Neural crest cell (in vitro differentiated cells): ENCODE measurements at places on chromosomes 2 and 18. TPM values are rescaled to one million over a fixed set of nuclear protein-coding genes. Genes with fewer than 3 reads are reported as not detected.
A peak's percentile ranks its signal among the peaks of the same experiment; 100 is the strongest.

DAPL1 gene
- total RNA-seq = not detected in 2 replicates

CCNT2 gene
- 64.6 and 65.5 TPM in 2 replicates for total RNA-seq

SH3YL1 gene
- 30.8 and 31.8 TPM in 2 replicates for total RNA-seq

DNA sequence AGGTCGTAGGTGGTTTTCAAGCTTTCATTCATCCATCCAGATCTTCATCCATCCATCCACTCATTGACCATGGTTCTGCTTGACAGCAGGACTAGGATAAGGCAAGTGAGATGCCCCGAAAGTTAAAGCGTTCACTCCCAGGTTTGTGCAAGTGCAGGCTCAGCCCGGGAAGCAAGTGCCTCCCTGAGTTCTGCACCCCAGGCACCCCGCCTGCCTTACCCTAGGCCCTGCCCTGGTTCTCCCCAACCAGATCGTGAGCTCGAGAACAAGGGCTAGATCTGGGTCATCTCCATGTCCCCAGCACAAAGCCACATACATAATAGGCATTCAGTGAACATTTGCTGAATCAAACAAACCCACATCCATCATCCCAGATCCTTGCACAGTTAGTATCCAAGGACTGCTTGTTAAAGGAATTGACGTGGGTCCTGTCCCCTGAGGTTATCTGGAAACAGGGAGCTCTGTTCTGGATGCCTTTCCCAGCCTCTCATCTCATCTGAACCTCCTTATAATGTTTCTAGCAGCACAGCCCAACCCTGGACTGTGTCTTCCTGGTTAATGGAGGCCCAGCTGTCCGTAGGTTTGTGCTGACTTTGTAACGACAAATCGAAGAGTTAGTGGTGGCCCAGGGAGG lies 116.1 kb upstream of the GPC1 start:
- H3K27me3 ChIP-seq = no peaks in the 10 kb centered on the region
- H3K27ac ChIP-seq = no peak overlapping the region
- H3K4me3 ChIP-seq = no peak overlapping the region
- H3K36me3 ChIP-seq = no peaks in the 10 kb centered on the region

DNA sequence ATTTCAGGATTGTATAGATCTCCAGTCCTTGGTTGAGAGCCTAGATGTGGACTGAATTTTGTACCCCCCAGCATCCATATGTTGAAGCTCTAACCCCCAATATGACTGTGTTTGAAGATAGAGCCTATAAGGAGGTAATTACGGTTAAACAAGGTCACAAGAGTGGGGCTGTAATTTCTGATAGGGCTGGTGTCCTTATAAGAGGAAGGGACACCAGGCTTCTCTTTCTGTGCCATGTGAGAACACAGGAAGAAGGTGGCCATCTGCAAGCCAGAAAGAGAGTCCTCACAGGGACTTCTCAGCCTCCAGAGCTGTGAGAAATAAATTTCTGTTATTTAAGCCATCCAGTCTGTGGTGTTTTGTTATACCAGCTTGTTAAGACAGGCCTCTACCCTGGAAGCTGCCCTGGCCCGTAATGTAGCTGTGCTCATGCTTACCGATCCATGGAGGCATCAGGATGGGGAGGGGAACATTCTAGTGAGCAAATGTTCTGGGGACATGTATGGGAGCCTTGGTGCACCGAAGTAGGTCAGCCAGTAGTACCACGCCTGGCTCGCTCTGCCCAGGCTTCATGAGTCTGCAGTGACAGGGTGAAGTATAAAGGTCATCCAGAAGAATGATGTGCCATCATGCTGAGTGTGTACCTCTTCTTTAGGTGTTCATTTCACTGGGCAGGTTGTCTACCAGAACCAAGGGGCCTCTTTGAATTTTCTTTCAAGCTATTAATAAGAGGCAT lies 16.1 kb downstream of the RASGRP3 start:
- DNase-seq = no peak
- H3K27ac ChIP-seq = no peak overlapping the region
- H3K4me1 ChIP-seq = no peaks in the 10 kb centered on the region

- H3K4me1 ChIP-seq = no peaks in the 10 kb centered on the region
- DNase-seq = no peak
- H3K27ac ChIP-seq = no peak overlapping the region
- H3K36me3 ChIP-seq = peaks cover 9% of the 10 kb centered on the region
- no peak overlapping the region for H3K4me3 ChIP-seq
- H3K27me3 ChIP-seq = no peaks in the 10 kb centered on the region
Measured at GRCh38 chr2:170122883-170123547, 54.9 kb upstream of the MYO3B start.

DNA sequence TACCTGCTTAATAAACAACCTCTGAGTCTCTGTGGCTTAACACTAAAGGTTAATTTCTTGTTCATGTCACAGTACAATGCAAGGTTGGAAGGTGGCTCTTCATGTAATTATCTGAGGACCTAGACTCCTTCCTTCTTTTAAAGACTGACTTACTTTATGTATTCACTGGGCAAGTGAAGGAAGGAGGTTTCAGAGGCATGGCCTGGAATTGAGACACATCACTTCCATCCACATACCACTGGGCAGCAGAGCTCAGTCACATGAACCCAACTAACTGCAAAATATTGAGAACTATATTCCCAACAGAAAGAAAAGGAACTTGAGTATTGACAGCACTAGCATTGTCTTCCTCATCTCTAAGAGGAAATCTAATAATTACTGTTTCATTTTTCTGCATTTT lies 57.5 kb upstream of the FN1 start:
- no peaks in the 10 kb centered on the region for H3K27me3 ChIP-seq
- no peak for DNase-seq
- H3K4me3 ChIP-seq = no peak overlapping the region
- H3K27ac ChIP-seq = no peak overlapping the region

DNA sequence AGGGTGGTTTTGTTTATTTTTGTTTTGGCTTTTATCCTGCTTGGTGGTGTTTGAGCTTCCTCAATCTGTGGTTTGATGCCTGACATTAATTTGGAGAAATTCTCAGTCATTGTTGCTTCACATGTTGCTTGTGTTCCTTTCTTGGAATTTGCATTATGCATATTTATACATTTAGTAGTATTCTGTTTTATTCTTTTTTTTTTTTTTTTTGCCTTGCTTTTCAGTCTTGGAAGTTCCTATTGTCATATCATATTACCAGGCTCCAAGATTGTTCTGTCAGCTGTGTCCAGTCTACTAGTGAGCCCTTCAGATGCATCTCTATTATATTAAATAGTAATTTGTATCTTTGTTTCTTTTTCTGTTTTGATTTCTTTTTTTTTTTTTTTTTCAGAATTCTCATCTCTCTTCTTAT lies 77.0 kb downstream of the EPC2 start:
- H3K4me1 ChIP-seq = peaks cover 27% of the 10 kb centered on the region
- no peak overlapping the region for H3K27ac ChIP-seq
- no peak overlapping the region for H3K4me3 ChIP-seq
- no peak for DNase-seq
- no peaks in the 10 kb centered on the region for H3K27me3 ChIP-seq

DNA sequence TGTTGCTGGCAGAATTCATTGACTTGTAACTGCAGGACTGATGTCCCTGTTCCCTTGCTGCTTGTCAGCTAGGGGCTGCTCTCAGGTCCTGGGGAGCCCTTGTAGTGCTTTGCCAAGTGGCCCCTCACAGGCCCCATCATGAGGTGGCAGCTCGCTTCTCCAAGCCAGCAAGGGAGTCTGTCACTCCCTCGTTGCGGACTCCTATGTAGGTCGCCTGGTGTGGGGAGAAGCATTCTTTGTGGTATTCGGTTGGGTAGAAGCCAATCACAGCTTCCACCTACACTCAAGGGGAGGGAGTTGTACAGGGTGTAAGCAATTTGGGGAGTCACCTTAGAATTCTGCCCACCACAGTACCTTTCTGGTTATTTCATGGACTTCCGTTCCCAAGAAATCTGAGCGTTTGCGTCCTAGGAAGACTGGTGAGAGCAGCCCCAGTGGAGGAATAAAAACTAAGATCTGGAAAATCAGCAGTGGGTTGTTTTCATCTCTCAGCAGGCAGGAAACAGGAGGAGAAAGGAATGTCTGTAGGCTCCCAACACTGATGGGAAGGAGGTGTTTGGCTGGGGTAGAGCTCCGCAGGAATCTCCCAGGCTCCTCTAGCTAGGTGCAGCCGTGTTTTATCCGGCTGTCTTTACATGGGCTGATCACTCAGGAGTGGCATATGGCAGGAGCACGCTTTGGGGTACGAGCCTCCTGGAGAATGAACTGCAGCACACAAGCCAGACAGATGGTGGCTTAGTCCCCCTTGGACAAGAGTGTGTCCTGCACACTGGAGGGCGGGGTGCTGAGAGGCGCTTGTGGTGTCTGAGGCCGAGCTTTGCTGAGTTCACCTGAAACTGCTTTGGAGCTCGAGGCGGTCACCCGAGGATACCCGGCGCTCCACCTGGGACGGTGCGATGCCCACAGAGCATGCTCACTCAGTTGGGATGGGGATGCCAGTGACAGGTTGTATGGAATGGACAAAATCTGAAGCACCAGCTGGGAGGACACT lies 58.3 kb downstream of the LDLRAD4 start:
- no peaks in the 10 kb centered on the region for H3K27me3 ChIP-seq
- no peak overlapping the region for H3K4me3 ChIP-seq
- peaks cover 1% of the 10 kb centered on the region for H3K36me3 ChIP-seq
- no peak for DNase-seq
- no peak overlapping the region for H3K27ac ChIP-seq

DNA sequence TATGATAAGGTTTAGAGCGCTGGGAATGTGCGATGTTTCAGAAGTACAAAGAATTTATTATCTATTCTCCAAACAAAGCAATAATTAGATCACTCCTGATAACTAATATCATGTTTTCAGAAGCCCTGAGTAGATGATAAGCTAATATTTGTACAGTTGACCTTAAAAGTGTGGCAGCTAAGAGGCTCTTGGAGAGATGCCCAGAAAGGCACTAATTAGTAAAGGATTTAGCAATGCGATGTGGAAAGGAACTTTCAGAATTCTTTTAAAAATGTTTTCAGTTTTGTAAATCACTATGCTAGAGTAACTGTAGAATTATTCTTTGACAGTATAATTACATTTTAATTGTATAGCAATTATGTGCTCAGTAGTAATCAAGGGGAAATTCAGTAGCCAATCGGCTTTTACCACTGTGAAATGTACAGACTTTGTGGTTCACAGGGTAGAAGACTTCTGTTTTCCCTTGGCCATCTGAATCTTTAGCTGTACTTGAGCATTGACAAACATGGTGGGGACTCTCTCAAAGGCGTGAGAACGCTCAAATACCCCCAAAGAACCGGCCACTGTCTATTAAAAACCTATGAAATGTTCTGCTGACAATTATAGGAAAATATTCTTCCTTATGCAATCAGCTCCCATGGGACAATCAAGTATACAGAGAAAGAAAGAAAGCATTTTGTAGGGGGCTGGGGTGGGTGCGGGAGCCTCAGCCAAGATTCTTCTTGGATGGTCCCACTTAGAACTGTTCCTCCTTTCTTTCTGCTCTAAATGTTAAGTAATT lies 262.8 kb upstream of the AGAP1 start:
- H3K4me1 ChIP-seq = peaks cover 9% of the 10 kb centered on the region
- H3K36me3 ChIP-seq = no peaks in the 10 kb centered on the region
- no peak for DNase-seq
- no peak overlapping the region for H3K4me3 ChIP-seq
- H3K27ac ChIP-seq = no peak overlapping the region
- no peaks in the 10 kb centered on the region for H3K27me3 ChIP-seq

DNA sequence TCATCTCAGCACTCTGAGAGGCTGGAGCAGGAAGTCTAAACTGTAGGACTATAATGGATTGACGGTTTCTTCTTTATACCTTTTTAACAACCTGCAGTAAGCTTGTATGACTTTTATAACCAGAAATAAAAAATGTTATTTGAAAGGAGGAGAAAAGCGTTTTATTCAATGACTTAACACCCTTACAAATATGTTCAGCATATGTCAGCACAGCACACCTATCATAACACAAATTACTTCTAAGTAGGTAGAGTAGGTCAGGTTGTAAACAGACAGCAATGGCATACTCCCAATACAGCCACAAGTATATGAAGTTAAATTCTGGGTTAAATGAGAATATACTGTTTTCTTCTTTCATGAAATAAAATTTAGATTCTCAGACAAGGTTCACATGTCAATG lies 16.1 kb downstream of the RAB1A start:
- H3K4me3 ChIP-seq = no peak overlapping the region
- H3K27me3 ChIP-seq = no peaks in the 10 kb centered on the region
- no peak for DNase-seq
- H3K4me1 ChIP-seq = peaks cover 19% of the 10 kb centered on the region
- H3K27ac ChIP-seq = no peak overlapping the region
- peaks cover 5% of the 10 kb centered on the region for H3K36me3 ChIP-seq

DNA sequence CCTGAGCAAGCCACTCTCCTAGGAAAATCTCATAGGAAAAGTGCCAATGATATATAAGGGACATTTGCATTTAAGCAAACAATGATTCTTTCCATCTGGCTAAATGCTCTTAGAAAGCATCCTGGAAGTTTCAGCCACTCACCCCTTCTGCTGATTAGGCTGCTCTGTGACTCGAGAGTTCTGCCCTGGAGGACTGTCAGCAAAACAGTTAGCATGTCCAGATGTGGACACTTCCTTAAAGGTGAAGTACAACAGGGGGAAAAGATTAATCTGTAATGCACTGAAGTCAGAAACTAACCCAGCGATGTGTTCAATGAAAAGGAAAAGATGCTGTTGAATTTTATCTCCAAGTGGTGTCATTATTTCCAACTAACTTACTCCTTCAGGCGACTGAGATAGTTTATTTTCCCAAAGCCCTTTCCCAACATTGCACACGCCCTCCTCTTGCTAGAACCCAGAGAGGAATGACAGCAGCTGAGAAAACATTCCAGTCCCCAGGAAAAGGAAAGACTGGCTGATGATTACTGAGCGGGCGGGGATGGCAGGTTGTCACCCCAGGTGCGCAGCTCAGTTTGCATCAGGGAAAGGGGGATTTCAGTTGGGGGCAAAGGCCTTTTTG lies 214.0 kb downstream of the SS18 start:
- no peaks in the 10 kb centered on the region for H3K36me3 ChIP-seq
- H3K27ac ChIP-seq = no peak overlapping the region
- no peaks in the 10 kb centered on the region for H3K27me3 ChIP-seq
- H3K4me1 ChIP-seq = peaks cover 3% of the 10 kb centered on the region
- no peak overlapping the region for H3K4me3 ChIP-seq
- no peak for DNase-seq

DNA sequence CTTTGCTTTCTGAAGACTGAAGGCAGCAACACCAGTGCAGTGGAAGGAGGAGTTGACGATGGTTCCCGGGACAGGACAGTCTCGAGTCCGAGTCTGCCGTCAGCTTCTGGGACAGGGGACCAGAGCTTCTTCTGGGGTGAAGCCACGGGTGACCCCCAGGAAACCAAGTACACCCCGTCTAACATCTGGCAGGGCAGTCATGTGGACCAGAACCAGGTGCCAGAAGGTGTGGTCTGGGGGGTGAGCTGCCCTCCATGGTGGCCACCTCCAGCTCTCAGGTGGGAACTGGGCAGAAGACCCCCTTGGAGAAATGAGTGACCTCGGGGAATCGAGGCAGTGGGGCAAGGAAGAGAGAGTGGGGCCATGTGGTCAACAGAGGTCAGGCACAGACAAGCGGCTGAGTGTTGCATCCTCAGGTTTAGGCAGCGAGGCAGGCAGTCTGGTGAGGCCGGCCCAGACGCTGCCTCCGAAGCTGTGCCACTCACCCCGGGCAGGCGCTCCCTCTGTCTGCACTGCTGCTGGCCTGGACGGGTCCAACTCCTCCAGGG lies 204.3 kb downstream of the HDAC4 start:
- no peak for DNase-seq
- H3K4me1 ChIP-seq = peaks cover 86% of the 10 kb centered on the region
- H3K27ac ChIP-seq = peak overlapping the region; percentile 97
- H3K27me3 ChIP-seq = no peaks in the 10 kb centered on the region
